ENCODE measurements at places on chromosomes 7 and 10.

GRCh38 chr7:107593025-107593410 is 13.0 kb downstream of the BCAP29 start:
- no peak for DNase-seq

- no peak for DNase-seq
These were observed 7.6 kb upstream of the C10orf105 start for GRCh38 chr10:71727105-71727737.

- DNase-seq, result no peak
These were observed 20.4 kb downstream of the NUDCD3 start for GRCh38 chr7:44470135-44470479.

DNA sequence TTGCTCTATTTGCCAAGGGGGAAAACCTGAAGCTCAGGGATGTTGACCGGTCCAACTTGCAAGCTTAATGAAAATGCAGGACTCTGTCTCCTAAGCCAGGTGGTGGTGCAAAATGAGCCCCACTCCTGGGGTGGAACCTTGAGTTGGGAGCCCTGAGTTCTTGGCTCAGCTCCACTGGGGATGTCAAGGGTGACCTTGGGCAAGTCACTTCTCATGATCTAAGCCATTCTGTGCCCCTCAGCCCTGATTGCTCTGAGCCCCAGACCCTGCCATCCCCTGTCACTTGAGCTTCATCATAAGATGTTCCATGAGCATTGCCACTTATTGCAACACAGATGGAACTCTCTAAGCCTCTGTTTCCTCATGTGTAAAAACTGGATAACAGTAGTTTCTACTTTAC is 33.9 kb downstream of the MYL10 start:
- DNase-seq, result no peak

- DNase-seq, result no peak
These were observed 24.3 kb downstream of the AP5Z1 start for GRCh38 chr7:4799508-4800268.

- no peak for DNase-seq
These were observed 71.7 kb downstream of the TEX36 start for GRCh38 chr10:125611216-125611615.

GRCh38 chr7:2641406-2642393 is 9.9 kb downstream of the TTYH3 start:
- DNase-seq, result no peak

DNA sequence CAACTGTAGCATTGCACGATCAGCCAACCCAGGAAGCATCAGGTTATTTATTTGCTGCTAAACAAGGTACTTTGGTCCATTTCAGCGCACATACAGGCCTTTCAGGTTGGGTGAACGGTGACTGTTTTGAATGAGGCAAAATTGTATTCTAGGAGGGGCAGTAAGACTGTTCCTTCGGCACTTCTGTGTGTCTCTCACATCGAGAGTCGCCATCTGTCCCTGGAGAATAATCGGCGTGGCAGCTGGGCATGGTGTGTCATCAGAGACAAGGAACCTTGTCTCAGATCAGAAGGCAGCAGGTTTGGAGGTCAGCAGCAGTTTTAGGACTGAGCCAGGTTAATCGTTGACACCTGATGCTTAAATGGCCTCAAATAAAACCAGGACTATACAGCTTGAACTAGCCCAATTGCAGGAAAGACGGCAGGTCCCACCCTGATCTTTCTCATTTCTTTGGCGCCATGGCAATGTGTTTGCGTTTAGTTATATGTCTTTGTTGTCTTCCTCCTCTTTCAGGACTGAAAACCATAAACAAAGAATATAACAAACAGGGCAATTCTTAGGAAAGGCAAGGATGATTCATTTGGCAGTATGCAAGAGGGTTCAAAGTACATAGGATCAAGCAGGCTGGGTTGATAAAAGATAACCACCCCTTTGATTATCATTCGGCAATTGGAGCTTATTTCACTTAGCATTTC is 92.0 kb upstream of the PRR15 start:
- DNase-seq, result no peak

DNA sequence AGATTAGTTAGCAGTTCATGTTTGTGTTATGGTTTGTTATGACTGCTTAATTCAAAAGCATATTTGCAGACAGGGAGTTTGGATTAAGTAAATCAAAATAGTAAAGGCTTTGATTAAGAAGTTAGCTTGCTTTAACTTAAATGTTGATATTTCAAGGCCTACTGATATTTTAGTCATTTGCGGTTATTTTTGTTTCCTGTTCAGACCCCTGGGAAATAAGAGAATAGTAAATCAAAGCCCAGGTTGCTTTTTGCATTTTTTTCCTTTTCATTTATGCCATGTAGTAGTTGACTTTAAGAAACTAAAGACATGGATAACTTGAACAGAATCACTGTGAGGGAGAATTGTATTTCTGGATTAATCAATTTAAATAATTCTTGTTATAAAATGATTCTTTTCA is 77.3 kb downstream of the HDAC9 start:
- no peak for DNase-seq

All from NCI-H187 (cell line).